Coronary artery (tissue), 2 donors: ENCODE measurements at places on chromosomes 1 and 21.

DNA sequence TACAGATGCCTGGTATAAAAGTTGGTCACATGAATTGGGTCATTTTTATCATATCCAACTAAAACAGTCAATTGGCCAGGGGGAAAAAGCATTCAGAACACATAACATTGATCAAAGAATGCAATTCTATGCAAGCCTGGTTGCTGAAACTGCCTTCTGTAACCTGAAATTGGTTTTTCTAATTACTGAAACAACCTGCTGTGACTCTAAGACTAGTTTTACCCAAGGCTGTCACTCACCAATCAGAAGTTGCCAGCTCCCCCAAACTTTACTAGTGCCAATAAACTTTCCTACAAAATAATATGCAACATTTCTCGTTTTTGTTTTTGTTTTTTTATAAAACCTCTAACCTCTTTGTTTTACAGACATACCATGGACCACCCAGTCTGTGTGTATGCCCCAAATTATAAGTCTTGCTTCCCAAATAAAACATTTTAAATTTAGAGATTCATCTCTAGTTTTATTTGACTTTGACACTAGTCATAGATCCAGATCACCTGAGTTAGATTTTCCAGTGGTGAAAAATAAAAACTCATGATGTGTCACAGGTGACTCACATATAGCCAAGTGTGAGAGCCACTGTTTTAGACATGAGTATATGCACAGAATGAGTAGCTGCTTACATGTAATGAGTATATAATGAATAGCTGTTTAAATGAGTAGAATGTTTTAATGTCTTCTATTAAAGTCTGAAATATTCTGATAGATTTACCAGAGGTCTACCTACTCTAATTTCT is 64.2 kb upstream of the CR2 start:
- DNase-seq: no peak

DNA sequence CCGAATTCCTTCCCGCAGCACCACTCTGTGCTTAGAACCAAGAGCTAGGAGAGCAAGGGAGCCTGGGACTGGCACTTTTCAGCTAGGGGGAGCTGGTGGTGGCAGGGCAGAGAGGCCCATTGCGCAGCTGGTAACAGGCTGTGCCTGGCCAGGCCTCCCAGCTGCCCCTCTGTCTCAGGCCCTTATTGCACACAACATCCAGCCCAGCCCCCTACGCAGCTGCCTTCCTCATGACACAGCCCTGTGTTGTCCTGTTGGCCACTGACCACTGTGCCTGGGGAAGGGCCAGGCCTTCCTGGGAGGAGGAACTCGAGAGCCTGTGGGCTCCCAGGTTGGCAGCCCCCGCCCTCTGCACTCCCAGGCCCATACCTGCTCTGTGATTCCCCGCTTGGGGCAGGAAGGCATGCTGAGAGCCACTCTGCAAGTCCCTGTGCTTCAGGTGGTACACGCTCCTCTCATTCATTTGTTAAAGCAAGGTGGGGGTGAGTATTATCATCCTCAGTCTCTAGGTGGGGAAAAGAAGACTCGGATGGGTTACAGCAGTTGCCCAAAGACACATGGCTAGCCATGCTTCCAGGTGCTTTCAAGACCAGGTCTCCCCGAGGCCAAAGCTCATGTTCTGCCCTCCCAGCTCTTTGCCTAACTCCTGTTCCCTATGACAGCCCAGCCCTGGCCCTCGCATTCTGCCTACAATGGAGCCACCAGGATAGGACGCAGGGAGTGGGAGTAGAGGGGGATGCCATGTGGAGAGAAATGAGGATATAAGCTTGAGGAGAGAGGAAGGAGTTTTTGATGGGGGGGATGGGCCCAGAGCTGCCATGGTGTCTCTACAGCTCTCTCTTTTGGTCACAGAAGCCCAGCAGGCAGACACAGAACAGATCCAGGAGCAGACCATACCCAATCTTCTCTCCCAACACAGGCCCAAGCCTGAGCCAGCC is 81.8 kb downstream of the TMEM53 start:
- DNase-seq: no peak

DNA sequence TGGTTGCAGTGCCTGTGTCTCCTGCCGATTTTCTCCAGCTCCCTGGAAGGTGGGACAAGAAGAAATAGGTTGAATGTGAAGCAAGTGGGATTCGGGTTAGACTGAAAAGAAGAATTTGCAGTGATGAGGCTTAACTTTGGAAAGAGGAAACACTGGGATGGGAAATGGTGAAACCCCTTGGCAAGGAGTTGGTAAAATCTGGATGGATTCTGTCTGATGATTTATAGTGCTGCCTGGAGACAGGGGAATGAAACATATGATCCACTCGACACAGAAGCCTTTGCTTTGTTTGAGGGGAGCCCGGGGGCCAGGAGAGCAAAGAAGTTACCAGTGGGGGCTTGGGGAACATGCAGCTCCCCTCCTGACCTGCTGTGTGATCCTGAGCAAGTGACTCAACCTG is 67.2 kb downstream of the UBIAD1 start:
- no peak for DNase-seq

- no peak for DNase-seq
These were observed 263.7 kb downstream of the OMA1 start for GRCh38 chr1:58282623-58283387.

GRCh38 chr1:185096531-185096930 is 51.2 kb downstream of the RNF2 start:
- no peak for DNase-seq

DNA sequence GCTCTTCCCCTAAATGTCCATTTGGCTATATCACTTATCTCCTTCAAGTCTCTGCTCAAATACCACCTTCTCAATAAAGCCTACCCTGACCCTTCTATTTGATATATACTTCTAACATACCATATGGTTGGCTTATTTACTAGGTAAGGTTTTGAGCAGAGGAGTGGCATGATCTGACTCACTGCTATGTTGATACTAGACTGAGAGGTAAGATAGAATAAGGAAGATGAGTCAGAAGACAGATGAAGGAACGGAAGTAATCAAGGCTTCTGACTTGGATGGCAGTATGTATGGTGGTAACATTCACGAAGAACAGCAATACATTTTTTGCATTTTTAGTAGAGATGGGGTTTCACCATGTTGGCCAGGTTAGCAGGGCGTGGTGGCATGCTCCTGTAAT is 4.8 kb upstream of the HRNR start:
- no peak for DNase-seq

- DNase-seq: no peak
These were observed 46.6 kb upstream of the RAB4A start for GRCh38 chr1:229224308-229224707.

DNA sequence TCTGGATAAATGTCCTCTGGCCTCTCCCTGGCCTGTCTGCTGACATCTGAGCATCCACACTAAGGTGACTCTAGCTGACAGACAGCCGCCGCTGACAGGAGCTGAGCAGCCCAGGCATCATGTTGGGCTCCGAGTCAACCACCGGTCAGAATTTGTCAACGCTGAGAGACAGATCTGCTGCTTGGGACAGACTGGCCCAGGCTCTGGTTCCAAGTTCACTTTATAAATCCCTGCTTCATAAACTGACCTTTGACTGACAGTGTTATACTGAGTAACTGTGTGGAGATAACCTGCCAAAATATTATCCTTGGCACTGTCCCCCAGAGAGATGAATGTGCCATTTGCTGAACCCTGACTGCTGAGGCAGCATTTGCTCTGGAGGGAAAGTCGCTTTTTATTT is 616.7 kb downstream of the NPHP4 start:
- no peak for DNase-seq

- DNase-seq: no peak
These were observed 765.6 kb upstream of the B3GALT2 start for GRCh38 chr1:193951984-193952383.

DNA sequence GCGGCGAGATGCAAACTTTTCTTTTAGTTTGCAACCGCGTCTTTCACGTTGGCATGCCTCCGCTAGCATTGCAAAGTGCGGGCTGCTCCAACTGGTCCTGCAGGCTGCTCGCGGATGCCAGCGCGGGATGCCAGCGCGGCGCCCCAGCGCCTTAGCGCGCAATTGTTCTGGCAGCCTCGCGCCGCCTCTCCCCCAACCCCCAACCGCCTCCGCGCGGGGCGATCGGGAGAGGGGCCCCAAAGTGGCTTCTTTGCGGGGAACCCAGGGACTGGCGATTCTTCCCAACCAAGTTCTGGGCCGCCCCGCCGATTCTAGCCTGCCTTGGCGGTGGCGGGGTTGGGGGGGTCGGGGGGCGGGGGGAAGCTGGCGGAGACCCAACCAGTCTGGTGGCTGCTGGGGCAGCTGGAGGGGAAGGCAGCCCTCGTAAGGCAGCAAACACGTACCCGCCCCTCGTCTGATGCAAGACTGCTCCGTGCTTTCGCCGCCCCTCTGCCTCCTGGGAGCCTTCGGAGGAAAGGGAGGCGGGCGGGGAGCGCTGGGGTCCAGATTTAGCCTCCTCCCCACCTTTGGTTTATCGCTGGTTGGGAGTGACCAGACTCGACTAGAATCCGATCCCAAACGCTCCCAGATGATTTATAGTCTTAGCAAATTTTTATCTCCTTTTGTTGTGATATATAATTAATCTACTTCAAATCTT is 756 bp downstream of the PHGDH start:
- peak; percentile 92 for DNase-seq

- no peak for DNase-seq
These were observed 308.1 kb upstream of the ADGRL2 start for GRCh38 chr1:81492628-81493027.

DNA sequence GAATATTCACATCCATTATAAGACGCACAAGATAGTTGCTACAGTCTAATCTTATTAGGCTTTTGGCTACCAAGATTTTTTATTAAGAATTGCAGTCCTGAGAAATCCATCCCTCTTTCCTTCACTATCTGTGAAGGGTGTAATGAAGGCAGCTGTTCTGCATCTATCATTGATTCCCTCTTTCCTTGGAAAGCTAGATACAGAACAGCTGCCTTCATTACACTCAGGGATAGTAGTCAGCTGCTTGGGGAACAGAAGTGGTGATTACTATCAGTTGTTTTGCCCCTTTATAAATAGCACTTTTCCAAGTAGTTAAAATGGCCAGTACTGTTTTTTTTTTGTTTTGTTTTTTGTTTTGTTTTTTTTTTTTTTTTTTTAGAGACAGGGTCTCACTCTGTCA is 70.2 kb downstream of the IARS2 start:
- DNase-seq: no peak

DNA sequence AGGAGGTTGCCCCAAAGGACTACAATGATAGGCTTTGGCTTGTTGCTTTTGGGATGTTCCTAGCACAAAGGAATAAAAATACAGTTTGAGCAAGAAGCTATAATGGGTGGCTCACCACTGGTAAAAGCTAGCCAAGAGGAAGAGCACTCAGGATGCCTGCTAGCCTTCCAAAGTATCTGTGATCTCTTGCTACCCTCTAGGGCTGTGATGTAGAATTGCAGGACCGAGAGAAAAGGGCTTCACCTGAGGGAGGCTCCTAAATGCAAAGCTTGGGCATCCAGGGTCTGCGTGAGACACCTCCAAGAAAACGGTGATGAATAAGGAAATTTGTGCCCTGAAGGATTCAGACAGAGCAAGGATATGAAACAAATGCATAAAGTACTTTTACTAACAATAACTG is 17.7 kb downstream of the IVL start:
- DNase-seq: no peak

DNA sequence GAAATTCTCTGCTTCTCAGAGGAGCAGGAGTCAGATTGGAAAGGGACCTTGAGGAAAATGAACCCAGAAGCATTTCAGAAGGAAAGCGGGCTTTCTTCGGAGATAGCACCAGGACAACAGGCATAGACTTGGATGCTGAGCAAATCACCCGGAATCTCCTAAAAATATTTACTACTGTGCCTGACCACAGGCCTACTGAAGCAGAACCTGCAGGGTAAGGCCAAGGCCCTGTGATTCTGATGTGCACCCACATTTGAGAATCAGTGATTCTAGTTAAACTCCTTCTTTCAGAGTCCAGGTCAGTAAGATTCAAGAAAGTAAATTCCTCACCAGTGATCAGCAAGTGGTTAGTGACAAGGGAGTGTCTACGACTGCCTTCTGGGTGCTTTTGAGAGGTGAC is 307.3 kb upstream of the DUSP10 start:
- no peak for DNase-seq

DNA sequence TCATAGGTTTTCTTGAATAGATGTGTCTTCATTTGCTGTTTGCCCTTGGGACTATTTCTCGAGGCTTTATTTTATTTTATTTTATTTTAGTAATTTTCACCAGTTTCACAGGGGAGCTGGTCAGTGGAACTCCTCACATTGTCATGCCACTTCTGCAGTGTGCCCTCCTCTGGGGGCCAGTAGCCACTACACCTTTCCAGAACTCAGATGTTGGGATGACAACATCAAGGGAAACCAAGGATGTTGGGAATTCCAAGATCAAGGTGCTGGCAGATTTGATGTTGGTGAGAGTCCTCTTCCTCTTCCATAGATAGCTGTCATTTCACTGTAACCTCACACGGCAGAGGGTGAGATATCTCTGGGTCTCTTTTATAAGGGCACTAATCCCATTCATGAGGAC is 35.5 kb downstream of the SLC26A9 start:
- no peak for DNase-seq

GRCh38 chr1:155076371-155076770 is 2.3 kb upstream of the EFNA3 start:
- no peak for DNase-seq

DNA sequence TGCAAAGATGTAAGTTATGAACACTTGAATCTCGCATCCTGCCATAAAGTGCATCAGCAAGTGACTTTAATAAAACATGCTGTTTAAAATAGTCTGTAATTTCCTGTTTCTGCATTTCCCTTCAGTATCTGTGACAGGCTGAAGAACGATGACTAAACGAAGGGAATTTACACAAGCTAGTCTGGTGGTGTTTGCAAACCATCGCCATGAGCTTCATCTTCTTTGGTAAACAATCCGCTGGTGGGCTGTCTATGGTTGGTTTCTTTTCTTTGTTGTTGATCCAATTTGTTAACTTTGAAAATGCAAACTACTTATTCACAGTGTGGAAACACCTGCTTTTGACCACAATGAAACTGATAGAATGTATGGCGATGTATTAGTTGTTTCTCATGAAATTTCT is 13.9 kb downstream of the SERTAD4 start:
- DNase-seq: no peak

DNA sequence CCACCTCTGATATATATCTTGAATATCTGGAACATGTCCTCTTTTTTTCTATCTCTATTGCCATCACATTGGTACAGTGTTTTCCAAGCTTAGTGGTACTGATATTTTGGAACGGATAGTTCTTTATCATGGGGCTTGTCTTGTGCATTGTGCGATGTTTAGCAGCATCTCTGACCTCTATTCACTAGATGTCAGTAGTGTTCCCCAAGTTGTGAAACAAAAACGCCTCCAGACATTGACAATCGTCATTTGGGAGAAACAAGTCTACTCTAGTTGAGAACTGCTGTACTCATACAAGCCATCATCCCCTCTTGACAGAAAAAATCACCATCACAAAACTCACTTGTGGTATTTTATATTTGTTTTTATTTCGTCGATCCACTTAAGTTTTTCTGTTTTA is 79.7 kb upstream of the CHODL start:
- DNase-seq: no peak
